CD14-positive monocyte (primary cell): ENCODE measurements at places on chromosomes 7 and 10. TPM values are rescaled to one million over a fixed set of nuclear protein-coding genes. Genes with fewer than 3 reads are reported as not detected.

The PSTK gene
- 4.7 TPM for polyA plus RNA-seq

The GIMAP2 gene
- 43.6 and 63.8 TPM in 2 replicates for polyA plus RNA-seq

The TMEM196 gene
- not detected in 2 replicates for polyA plus RNA-seq

The NPSR1 gene
- not detected in 2 replicates for polyA plus RNA-seq

The LLCFC1 gene
- not detected for polyA plus RNA-seq

The MYL10 gene
- polyA plus RNA-seq = not detected in 2 replicates

The FLNC gene
- 0.01 TPM in 1 of 2 replicates, not detected in the other for polyA plus RNA-seq

The GAD2 gene
- polyA plus RNA-seq = not detected

The HPSE2 gene
- not detected in 2 replicates for polyA plus RNA-seq

The STEAP1 gene
- polyA plus RNA-seq = not detected

The SFTPA1 gene
- polyA plus RNA-seq = not detected in 2 replicates

The ZNF804B gene
- polyA plus RNA-seq = not detected

The DBNL gene
- polyA plus RNA-seq = 321 TPM

The ADAM8 gene
- polyA plus RNA-seq = 72.8 TPM

The GPNMB gene
- 1.7 and 3.0 TPM in 2 replicates for polyA plus RNA-seq

The CHAT gene
- not detected in 2 replicates for polyA plus RNA-seq

The CTBP2 gene
- polyA plus RNA-seq = 41.1 TPM

The CPED1 gene
- 30.0 TPM for polyA plus RNA-seq

The NEUROD6 gene
- polyA plus RNA-seq = not detected in 2 replicates

The CLCN1 gene
- polyA plus RNA-seq = 0.04 and 0.14 TPM in 2 replicates

The VIPR2 gene
- polyA plus RNA-seq = not detected

The DLX5 gene
- not detected in 2 replicates for polyA plus RNA-seq

The ACSL5 gene
- polyA plus RNA-seq = 16.5 and 27.5 TPM in 2 replicates

The SH2D4B gene
- not detected for polyA plus RNA-seq

The ABCB1 gene
- polyA plus RNA-seq = 0.24 TPM

The LBX1 gene
- polyA plus RNA-seq = not detected in 2 replicates

The ACSM6 gene
- not detected in 2 replicates for polyA plus RNA-seq

The FGFBP3 gene
- polyA plus RNA-seq = 0.32 TPM

The INMT gene
- not detected for polyA plus RNA-seq

The PAX2 gene
- not detected for polyA plus RNA-seq

The SPRN gene
- polyA plus RNA-seq = not detected

The KEL gene
- not detected for polyA plus RNA-seq

The PCBD1 gene
- polyA plus RNA-seq = 28.3 TPM

The PAPOLB gene
- polyA plus RNA-seq = not detected

The CHST15 gene
- polyA plus RNA-seq = 82.1 and 106 TPM in 2 replicates

The NEURL1 gene
- polyA plus RNA-seq = 3.0 TPM

The DUSP5 gene
- 38.0 and 65.3 TPM in 2 replicates for polyA plus RNA-seq

The HBP1 gene
- 52.9 TPM for polyA plus RNA-seq

The SPDYE2B gene
- polyA plus RNA-seq = not detected in 2 replicates

The ENTPD1 gene
- 70.4 TPM for polyA plus RNA-seq

The PRSS37 gene
- polyA plus RNA-seq = not detected in 2 replicates

The GIMAP6 gene
- polyA plus RNA-seq = 57.0 TPM

The PAX4 gene
- not detected in 2 replicates for polyA plus RNA-seq

The TYW1B gene
- 1.1 and 2.9 TPM in 2 replicates for polyA plus RNA-seq

The SFRP4 gene
- polyA plus RNA-seq = not detected

The CALML5 gene
- polyA plus RNA-seq = not detected

The OGDHL gene
- polyA plus RNA-seq = not detected in 2 replicates

The FAM131B gene
- polyA plus RNA-seq = 0.43 and 0.69 TPM in 2 replicates

The FFAR4 gene
- 1.1 TPM for polyA plus RNA-seq

The ELOVL3 gene
- polyA plus RNA-seq = 0.94 and 1.5 TPM in 2 replicates

The TEX47 gene
- polyA plus RNA-seq = not detected in 2 replicates

The CPN1 gene
- not detected for polyA plus RNA-seq
